ENCODE measurements at places on chromosomes 13 and 19. TPM values are rescaled to one million over a fixed set of nuclear protein-coding genes. Genes with fewer than 3 reads are reported as not detected.

The BCKDHA gene
- total RNA-seq, result 29.3 TPM

The NALCN gene
- total RNA-seq, result 0.32 TPM

The ZNF799 gene
- total RNA-seq, result 7.0 TPM

The ACP5 gene
- 0.19 TPM for total RNA-seq

The DPF1 gene
- total RNA-seq, result 0.31 TPM

The VAV1 gene
- total RNA-seq, result not detected

The CEACAM19 gene
- 3.7 TPM for total RNA-seq

The TMC4 gene
- total RNA-seq, result 0.19 TPM

All from bladder microvascular endothelial cell (primary cell).